ENCODE measurements at places on chromosomes 6 and 20.

DNA sequence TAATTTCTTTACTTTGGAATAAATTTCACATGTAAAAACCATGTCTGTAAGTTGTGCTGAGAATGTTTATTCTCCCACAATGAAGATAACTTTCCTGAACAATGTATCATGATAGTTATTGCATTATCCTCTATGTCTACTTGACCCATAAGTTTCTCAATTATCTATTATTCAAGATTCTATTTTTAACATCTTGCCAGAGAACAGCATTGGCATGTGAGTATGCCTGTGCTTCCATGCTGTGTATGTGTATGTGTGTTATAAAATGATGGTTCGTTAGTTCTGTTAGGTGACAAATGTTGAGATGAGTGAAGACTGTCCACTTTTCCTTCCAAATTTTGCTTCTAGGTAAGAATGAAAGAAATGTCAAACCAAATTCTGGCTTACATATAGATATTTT is 111.9 kb downstream of the EYA4 start:
- no peak for DNase-seq

DNA sequence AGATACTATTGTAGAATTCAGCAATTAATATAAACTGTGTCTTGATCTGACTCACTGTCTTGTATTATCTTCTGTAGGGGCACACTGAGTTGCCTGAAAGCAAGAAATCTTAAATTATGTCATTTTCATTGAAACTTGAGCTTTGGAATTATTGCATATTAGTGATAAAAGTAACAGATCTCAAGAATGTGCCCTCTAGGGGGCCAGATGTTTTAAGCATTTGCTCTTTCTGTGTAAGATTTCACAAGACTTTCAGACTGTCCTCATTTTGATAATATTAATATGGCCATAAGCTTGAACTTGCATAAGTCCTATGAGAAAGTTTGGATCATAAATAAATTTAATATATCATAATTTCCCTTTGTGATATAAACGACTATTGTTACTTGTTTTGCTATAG is 55.5 kb upstream of the MYO6 start:
- no peak for DNase-seq

DNA sequence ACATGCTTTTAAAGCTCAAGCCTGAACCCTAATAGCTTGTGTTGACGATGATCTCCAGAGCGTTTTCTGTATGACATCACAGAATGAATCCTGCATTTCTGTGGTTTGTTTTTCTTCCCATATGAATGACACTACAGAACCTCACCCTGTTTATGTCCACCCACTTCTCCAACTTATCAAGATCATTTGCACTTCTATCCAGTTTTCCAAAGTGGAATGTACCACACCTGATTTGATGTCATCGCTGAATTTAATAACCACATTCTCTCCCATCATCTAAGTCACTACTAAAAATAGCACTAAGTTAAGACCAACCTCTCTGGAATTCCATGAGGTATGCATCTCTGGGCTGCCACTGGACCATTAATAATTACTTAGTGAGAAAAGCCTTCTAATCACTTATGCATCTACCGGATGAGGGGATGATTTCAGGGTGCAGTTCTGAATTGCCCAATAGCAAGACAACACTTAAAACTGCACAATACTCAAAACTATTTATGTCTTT is 33.3 kb upstream of the CITED2 start:
- no peak for DNase-seq

DNA sequence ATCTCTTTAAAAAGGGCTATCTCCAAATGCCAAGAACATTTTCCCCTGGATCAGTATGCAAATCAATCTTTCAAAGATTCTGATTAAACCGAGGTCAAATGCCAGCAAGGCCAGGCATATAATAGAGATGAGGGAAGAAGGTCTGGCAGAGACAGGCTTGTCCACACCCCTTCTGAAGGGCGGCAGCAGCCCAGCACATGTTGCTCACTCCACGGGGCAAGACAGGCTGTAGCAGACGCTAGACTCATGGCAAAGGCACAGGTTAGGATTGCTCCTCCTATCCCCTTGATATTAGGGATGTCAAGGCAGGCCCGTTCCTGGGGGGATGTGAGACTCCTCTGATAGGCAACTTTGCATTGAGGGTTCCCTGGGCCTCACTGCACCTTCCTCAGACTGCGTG is 104.7 kb upstream of the RIN2 start:
- no peak for DNase-seq

DNA sequence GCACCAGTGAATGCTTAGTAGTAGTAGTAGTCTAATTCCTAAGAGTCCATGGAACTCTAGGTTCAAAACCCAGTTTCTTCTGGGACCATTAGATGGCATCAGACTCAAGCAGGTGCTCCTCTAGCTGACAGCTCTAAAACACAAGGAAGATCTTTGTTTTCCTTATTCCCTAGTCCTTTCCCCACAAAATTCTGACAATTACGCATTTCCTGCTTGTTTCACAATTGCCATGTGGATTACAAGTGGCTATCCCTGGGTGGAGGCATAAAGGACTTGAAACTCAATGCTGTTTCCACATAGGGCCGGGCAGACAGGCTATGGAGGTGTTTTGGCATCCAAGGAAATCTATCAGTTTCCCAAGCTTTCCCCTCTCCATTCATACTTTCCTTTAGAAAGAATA is 9.2 kb upstream of the HLA-DOB start:
- no peak for DNase-seq

GRCh38 chr6:39850736-39851297 is 58.6 kb downstream of the DAAM2 start:
- no peak for DNase-seq

GRCh38 chr6:119129148-119129967 is 50.9 kb upstream of the FAM184A start:
- DNase-seq = no peak

DNA sequence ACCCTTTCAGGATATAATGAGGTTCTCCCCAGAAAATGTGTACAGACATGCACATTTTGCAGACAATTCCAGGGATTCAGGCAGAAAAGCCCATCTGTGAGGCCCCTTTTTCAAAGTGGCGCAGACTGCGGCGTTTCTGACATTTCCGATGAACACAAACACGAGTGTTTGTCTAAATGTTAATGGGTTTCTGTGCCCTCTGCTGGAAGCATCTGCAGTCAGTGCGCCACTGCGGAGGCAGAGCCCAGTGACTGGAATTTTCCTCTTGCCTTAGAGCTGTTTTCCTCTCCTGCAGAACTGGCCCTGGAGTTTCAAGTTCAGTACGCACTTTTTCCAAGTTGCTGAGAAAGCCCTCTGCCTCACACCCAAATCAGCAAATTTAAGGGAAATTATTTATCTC is 15.3 kb downstream of the ANKRD60 start:
- peak; percentile 41 for DNase-seq

- no peak for DNase-seq
These were observed 410.5 kb downstream of the PTPRT start for GRCh38 chr20:42779216-42779615.

- DNase-seq = no peak
These were observed 110.5 kb downstream of the KIF16B start for GRCh38 chr20:16462711-16463110.

- DNase-seq = no peak
These were observed 122.1 kb downstream of the TIAM2 start for GRCh38 chr6:155117256-155117655.

DNA sequence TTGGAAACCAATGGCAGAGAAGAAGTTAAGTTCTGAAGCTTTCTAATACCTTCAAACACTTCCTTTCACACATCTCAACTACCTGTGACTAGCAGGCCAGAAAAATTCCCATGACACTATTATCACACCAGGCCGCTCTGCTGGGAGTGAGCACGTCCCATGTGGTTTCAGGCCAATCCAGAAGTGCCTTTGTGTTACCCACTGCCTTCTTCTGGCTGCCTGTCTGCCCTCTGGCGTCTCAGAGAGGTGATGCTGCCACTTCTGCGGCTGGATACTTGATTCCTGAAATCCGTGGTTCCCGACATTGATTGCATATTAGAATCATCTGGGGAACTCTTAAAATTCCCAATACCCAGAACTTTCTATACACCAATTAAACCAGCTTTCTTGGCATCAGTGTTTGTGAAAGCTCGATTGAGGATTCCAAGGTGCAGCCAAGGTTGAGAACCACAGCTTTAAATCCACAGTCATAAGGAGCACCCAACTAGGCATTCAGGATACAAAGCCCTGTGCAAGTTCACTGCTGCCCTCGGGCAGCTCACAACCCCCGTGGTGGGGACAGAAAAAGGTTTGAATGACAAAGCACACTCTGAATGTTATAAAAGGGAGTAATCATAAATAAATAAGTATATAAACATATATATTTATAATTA is 65.6 kb downstream of the STMND1 start:
- DNase-seq = peak; percentile 45

GRCh38 chr6:38831865-38832264 is 116.8 kb downstream of the DNAH8 start:
- DNase-seq = no peak

- DNase-seq = no peak
These were observed 523.2 kb upstream of the JARID2 start for GRCh38 chr6:14722704-14723103.

- no peak for DNase-seq
These were observed 94.6 kb upstream of the MAN1A1 start for GRCh38 chr6:119443993-119444641.

- DNase-seq = no peak
These were observed 61.5 kb downstream of the IBTK start for GRCh38 chr6:82185948-82186535.

DNA sequence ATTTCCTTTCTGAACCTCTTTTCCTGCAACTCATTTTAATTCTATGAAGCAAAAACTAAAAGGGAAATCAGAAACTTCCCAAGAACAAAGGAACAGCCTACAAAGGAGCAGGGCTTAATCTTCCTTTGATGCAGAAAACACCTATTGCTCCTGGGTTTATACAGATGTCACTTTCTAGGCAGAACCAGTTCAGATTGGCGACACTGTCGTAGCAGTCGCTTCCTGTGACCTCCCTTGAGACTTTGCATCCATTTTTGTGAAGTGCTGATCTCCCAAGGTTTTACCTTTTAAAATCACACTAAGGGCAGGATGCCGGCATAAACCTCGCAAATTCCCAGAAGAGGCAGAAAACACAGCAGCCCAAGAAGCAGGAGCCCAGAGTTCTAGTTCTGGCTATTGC is 40.1 kb downstream of the JAG1 start:
- no peak for DNase-seq

DNA sequence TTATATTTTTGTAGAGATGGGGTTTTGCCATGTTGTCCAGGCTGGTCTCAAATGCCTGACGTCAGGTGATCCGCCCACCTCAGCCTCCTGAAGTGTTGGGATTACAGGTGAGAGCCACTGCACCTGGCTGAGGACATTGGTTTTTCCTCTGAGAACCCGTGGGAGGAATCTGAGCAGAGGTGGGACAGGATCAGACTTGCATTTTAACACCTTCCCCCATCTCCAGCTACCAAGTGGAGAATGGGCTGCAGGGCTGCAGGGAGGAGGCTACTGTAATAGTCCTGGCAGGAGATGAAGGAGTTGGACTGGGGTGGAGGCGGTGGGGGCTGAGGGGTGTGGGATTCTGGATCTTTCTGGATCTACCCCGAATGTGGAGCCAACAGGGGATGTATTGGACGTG is 24.5 kb downstream of the FAM110A start:
- DNase-seq = no peak

- no peak for DNase-seq
These were observed 25.3 kb upstream of the TOP1 start for GRCh38 chr20:41003143-41003935.

GRCh38 chr6:26330859-26331217 is 34.2 kb upstream of the BTN3A2 start:
- DNase-seq = no peak

DNA sequence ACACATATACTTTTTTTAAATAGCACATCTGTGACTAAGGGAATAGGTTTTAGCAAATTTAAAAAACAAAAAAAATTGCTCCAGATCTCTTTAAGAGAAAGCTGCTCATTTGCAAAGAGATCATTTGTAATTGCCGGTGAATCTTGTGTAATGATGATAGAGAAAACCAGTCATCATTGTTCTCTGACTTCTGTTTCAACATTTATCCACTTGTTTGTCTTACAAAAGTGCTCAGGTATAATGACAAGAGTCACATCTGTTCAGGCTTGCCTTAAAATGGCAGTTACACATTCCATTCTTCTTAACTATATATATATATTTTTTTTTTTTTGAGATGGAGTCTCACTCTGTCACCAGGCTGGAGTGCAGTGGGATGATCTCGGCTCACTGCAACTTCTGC is 165.2 kb downstream of the AIG1 start:
- no peak for DNase-seq

DNA sequence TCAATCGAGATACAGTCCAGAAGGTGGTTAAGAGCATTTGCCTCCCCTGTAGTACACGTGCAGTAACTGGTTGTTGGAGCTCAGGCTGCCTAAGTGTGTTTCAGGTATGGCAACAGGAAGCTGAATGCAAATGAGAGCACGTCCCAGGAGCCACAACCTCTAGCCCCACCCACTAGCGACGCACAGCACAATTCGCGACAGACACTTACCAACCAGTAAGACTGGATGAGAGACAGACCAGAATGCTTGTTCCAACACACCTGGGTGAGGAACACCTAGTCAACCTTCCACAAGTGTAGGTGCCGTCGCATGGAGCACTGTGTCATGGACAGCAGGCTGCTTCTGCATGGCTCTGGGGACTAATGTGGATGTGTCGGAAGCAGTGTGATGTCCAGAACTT is 7.2 kb upstream of the SERPINB1 start:
- DNase-seq = no peak

- DNase-seq = peak; percentile 90
These were observed 77.2 kb downstream of the BACH2 start for GRCh38 chr6:90219209-90219985.

GRCh38 chr6:156901309-156902019 is 124.3 kb downstream of the ARID1B start:
- no peak for DNase-seq

DNA sequence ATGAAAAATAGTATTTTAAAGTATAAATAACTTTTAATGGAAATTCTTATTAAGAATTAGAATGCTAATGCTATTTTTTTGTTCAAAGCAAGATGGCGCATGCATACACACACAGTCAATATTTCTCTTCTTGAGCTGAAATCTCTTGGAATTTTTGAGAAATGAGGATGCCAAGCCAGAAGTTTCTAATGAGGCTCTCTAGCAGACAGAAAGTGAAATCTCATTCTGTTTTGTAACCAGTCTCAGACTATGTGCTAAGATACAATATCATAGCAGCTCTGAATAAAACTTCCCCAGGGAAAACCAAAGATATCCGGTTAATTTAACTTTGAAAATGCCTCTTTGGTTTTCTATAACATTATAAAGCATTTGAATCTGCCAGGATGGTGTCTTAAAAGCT is 97.2 kb upstream of the HDAC2 start:
- DNase-seq = no peak

GRCh38 chr20:13996265-13996664 is 949 bp downstream of the MACROD2 start:
- DNase-seq = no peak

GRCh38 chr6:30206799-30207618 is 6.2 kb downstream of the TRIM26 start:
- no peak for DNase-seq

DNA sequence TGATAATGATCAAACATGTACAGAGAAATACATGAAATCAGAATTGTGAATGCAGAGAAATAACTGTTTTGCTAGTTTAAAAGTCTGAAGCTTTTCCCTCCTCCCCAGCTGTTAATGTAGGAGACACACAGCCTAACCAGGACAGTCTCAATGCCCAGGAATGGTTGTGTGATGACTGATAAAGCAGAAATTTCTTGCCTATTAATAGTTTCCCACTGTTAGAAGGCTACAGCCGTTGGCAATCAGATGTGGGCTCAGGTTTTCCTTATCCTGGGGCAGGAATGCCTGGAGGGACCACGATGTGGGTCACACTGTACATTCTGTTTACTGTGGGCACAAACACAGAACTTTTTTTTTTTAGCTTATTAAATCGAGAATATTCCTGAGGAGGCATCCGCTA is 1.9 kb downstream of the PPP1R3D start:
- no peak for DNase-seq

GRCh38 chr6:81562169-81562568 is 190.3 kb downstream of the TENT5A start:
- no peak for DNase-seq

Measured in left hindlimb (tissue), 1 donor.